ENCODE measurements at places on chromosomes 4 and X.

GRCh38 chrX:109077788-109078187 lies 341.4 kb upstream of the IRS4 start:
- DNase-seq: no peak

GRCh38 chr4:100986360-100986868 lies 360.9 kb downstream of the PPP3CA start:
- no peak for DNase-seq

GRCh38 chrX:40863671-40864070 lies 128.3 kb upstream of the MED14 start:
- no peak for DNase-seq

DNA sequence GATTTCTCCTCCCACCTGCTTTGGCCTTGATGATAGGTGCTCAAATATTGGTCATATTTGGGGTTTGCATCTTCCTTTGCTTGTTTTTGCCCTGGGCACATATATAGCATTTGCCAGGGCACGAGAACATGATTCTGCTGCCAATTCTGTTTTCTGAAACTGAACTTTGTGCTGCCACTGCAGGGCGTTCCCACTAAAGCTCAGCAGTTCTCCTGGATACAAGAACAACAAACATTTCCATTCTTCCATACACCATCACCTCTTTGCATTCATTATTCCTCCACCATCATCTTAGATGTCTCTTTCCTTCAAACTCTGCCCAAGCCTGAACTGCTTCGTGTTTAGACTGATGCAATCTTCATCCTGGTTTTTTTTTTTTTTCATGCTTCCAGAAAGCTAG lies 36.3 kb upstream of the GATB start:
- no peak for DNase-seq

GRCh38 chrX:45712067-45712466 lies 511.4 kb upstream of the DIPK2B start:
- DNase-seq: peak; percentile 74

DNA sequence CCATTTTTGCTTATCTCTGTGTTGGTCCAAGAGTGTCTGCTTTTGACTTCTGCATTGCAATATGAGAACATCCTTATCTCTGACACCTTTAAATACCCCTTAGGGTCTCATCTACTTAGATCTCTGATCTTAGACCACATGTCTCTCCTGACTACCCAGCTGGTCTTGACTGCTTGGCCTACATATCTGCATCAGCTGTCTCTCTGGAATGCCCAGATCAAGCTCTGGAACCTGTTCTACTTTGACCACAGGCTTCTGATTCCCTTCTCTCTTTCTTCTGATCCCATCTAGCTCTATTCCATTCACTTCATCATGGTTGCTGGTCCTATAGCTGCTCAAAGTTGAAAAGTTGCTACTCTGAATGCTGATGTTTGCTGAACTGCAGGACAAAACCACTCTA lies 301.2 kb downstream of the MAPK10 start:
- no peak for DNase-seq

DNA sequence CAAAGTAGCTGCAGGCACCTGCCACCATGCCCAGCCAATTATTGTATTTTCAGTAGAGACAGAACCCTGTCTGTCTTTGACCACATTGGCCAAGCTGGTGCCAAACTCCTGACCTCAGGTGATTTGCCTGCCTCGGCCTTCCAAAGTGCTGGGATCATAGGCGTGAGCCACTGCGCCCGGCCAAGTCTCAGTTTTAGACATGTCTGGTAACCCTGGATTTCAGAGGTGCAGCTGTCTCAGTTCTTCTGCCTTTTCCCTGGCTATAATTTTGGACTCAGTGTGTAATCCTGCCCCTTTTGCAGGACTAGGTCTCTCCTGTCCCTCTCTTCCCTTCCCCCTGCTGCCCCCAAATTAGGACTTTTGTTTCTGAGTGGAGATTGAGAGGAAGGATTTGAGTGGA lies 46.6 kb downstream of the FAM193A start:
- no peak for DNase-seq
